Stimulated activated CD8-positive, alpha-beta memory T cell treated with anti-CD3 and anti-CD28 coated beads, Interleukin-4, amount 100 ng/mL, for 1 hour (primary cell): ENCODE measurements at places on chromosomes 12 and 14.

GRCh38 chr12:89181271-89181920, 170.9 kb downstream of the DUSP6 start:
- DNase-seq, result no peak

DNA sequence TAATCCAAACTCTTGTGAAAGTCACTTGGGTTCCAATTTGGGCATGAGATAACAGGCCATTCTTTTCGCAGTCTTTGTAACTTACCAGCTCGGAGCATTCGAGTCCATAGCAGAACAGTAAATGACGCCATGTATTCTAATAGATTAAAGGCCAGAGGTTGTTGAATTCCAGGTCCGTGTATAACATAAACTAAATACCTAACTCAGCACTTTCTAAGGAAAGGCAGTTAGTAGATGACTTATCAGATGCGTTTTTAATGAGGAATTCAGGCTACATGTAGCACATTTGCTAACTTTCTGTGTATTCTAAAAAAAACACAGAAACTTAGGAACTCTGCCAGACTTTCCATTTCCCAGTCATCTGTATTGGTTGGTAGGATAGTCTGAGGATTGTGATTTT, 52.8 kb upstream of the ATF1 start:
- no peak for DNase-seq

DNA sequence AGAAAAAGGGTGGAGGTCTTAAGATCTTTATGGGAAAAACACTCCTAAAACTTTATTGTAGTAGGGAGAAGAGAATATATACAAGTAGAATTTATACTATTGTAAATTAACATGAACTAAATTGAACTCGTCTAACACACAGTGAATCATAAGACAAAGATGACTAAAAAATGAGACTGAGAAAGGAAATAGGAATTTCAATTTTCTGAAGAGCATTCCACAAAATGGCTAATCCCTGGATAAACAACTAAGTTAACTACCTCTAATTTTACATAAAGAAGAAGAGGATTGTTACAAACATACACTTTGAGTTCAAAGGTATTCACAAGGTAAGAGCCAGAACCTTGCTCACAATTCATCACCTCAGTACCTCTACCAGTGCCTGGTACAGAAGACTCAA, 2.0 kb downstream of the MAP4K5 start:
- DNase-seq, result no peak

GRCh38 chr14:68373847-68374444, 418.9 kb downstream of the ZFP36L1 start:
- DNase-seq, result no peak

GRCh38 chr14:22007363-22007762, 333.7 kb upstream of the OR4E1 start:
- no peak for DNase-seq

- DNase-seq, result no peak
Observed at GRCh38 chr12:55227643-55228042, 6.8 kb downstream of the OR10A7 start.

DNA sequence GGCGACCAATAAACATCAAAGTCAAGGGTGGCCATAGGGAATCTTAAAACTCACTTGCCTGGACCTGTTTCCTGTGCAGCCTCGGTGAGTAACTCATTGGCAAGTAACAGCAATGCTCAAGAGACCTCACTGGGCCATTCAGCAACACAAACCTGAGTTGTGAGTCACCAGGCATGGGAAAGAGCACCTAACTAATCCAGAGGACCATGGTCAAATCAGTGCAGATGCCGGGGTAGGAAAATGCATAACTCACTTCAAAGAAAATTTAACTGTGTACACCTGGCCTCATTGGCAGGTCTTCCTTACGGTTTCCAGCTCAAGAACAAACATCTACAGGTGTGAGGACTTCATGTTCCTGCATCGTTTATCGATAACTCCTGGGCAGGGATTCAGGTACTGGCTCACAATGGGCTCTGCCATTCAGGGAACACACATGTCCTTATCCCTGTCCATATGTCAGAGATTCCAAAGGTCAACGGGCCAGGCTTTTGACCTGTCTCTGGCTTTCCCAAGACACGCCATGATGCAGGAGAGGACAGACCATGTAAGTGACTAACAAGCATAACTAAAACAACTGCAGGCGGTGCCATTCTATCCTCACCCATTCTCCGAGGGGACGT, 211.8 kb downstream of the ANO2 start:
- no peak for DNase-seq

DNA sequence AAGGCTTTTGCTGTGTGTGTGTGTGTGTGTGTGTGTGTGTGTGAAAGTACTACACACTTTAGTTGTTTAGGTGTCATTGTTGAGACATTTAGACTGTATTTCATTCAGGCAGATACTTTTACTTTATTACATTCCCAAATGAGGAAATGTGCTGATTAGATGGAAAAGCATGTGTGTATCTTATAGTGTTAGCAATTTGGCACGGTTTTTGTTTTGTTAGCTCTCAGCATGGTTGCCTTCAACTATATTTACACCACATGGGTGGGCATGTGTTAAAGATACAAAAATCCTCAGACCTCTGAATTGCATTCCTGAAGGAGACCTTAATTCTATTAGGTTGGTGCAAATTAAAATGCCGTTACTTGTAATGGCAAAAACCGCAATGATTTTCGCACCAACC, 879.5 kb downstream of the DIO2 start:
- DNase-seq, result no peak

DNA sequence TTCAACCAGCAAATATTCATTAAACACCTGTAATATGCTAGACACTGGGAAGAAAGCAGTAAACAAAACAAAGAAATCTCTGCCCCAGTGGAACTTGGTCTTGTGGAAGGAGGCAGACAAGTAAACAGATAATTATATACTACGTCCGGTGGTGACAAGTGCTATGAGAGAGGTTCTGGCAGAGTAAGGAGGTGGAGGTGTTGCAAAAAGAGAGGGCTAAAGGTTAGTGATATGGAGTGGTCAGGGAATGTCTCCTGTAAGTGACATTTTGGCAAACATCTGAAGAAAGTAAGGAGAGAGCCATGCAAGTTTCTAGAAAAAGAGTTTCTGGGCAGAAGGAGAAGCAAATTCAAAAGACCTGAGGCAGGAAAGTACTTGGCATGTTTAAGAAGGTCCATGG, 73.4 kb downstream of the RIC8B start:
- DNase-seq, result no peak

DNA sequence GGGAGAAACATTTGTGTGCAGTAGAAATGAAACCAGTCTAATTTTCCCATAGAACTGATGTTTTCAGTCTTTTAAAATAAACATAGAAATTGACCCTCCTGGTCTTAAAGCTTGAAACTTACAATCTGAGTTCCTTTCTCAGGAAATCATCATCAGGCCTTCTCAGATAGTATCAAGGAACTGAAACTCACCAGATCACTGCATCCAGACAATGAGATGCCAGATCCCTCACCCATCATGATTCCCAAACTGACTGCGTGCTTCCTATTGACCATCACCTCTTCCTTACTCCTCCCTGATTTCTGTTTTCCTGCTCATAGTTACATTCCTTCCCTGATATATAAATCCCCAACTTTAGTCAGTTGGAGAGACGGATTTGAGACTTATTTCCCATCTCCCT, 195.0 kb upstream of the AMIGO2 start:
- DNase-seq, result no peak

- no peak for DNase-seq
Observed at GRCh38 chr12:119990382-119990874, 1.4 kb downstream of the BICDL1 start.

DNA sequence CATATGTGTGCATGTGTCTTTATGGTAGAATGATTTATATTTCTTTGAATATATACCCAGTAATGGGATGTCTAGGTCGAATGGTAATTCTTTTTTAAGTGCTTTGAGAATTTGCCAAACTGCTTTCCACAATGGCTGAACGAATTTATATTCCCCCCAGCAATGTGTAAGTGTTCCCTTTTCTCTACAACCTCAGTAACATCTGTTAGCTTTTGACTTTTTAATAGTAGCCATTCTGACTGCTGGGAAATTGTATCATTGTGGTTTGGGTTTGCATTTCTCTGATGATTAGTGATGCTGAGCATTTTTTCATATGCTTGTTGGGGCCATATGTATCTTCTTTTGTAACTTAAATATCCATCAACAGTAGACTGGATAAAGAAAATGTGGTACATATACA, 9.4 kb downstream of the OR6C68 start:
- DNase-seq, result no peak

- DNase-seq, result no peak
Observed at GRCh38 chr14:105472486-105472991, 2.1 kb upstream of the CRIP2 start.

DNA sequence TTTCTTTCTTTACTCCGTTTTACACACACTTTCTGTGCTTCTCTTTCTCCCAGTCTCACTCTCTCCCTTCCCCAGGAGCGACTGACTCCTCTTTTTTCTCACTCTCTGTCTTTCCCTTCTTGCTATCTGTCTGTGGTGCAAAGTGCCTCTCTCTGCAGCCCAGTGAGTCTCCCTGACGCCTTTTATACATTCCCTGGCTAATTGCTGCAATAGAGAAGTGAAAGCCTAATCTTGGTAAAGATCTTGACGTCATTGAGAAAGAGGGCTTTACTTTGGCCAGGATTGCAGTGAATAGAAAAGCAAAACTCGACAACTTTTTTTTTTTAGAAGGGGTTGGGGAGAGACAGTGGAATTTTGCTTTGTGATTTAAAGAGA, 706 bp upstream of the DIO2 start:
- DNase-seq, result no peak

DNA sequence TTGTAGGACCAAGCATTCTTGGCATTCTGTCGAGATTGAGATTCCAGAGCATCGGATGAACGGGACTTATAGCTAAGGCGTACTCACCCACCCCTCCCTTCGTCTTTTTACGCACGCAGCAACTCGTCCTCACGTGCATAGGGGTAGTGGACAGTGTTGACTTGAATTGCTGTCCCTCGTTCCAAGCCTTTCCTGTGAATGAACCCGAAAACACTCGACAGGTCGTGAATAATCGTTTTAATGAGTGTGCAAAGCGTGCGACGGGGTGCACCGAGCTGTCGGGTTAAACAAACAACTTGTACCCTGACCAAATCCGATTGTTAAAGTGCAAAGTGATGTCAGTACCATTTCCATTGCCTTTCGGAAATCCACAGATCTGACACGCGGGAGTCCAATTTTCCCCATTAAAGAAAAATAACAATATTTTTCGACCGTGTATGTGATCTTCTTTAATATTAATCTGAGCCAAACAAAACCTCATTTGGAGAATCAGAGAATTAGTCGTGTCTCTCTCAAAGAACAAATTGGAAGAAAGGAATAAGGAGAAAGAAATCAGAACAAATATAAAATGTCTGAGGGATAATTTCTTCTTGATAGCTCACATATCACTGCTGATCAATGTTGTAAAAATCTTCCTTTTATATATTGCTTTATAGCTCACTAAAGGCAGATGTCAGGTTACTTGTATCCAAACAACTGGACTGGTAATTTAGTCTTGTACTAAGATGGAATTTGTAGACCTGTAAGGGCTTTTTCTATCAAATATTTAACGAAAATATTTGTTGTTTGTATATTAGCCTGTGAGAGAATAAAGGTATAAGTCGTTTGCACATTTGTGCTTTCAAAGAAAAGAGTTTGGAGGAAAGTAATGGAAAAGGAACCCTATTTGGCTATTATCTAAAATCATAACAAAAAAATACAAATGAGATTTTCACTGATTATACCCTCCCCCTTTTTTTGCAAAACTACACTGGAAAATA, 11.8 kb downstream of the FOXG1 start:
- DNase-seq, result no peak

DNA sequence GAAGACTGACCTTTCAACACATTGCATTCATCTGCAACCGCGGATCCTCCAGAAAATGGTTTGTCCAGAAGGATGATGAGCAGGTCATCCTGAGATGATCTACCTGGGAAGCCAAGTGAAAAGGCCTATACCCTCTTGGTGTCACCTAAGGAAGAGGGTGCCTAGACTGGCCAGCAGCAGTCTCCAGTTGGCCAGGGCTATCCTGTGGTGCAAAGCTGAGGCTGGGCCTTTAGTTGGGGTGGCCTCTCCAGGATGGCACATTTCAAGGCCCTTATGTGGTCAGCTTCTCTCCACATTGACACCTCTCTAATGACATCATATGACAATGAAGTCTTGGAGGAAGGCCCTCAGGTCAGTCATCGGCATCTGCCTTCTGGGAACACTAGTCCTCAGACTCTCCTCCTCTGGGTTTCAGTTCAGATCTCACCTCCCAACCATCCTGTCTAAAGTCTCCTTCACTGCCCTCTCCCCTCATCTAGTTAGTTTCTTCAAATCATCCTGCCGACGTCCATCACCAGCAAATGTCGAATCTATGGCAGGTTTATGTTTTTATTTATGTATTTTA, 3.3 kb upstream of the SLC22A17 start:
- no peak for DNase-seq

DNA sequence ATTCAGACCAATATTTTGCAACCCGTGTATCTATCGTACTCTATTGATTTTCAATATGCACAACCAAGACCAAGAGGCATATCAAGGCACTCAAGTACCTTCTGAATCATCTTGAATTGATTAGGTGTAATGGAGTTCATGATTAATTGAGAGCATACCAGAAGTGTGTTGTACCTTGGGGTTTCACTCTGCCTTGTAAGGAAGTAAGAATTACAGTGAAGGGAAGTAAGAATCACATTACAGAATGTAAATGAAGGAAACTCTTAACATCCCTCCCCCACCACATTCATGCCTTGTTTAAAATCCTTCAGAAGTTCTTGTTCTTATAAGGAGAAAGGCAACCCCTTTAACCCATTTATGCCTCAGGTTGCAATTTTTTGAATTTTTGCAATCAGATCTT, 5.4 kb upstream of the MGAT4C start:
- no peak for DNase-seq
